ENCODE measurements at places on chromosomes 1 and 21. TPM values are rescaled to one million over a fixed set of nuclear protein-coding genes. Genes with fewer than 3 reads are reported as not detected.
A peak's percentile ranks its signal among the peaks of the same experiment; 100 is the strongest.

The CRP gene
- total RNA-seq, result not detected

- H3K4me3 ChIP-seq, result no peak overlapping the region
- peaks cover 95% of the 10 kb centered on the region for H3K4me1 ChIP-seq
- peak overlapping the region; percentile 83 for H3K27ac ChIP-seq
- peaks cover 93% of the 10 kb centered on the region for H3K36me3 ChIP-seq
- no peaks in the 10 kb centered on the region for H3K27me3 ChIP-seq
Observed at GRCh38 chr1:24921938-24922662, 8.0 kb downstream of the RUNX3 start.

The CDC20 gene
- 214 TPM for total RNA-seq

DNA sequence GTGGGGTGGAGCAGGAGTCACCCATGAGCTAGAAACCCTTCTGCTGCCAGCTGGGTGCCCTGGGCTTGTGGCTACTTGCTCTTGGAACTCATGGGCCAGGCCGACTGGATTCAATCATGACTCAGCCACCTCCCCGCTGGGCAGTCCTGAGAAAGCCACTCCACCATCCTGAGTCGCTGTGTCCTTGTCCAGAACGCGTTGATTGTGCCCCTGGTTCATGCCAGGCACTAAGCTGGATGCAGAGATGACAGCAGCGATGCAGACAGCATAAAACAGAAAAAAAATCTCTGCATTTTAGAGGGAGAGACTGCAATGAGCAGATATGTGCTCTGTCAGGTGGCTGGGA, 10.6 kb downstream of the PADI1 start:
- no peak overlapping the region for H3K4me3 ChIP-seq
- H3K27me3 ChIP-seq, result peaks cover 50% of the 10 kb centered on the region
- DNase-seq, result no peak
- peaks cover 30% of the 10 kb centered on the region for H3K4me1 ChIP-seq
- H3K27ac ChIP-seq, result no peak overlapping the region

DNA sequence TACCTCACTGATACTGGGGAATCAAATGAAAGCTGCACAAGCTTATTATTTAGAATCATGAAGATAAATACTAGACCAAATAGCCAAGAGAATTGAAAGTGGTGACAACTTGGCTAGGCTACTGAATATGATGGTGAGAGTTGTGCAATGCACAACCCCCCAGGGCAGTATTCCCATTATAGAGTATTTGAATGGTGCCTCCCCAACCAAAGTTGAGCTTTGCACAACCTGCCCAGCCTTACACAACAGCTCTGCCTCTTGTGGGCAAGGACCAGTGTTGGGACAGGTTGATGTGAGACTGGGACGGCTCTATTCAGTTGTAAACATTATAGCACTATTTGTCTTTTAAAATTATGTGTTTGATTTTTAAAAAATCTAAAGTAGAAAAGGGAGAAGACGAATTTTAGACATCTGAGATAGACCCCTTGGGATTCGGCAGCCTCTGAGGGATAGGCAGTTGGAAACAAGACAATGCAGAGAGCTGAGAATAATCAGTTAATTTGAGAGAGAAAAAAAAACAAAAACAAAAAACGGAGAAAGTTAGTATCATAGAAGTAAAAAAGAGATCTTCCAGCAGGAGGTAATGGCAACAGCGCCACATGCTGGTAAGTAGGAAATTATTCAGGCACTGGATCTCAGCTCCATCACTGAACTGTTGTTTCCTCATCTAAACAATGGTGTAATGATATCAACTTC, 91.0 kb upstream of the KCNA3 start:
- peaks cover 39% of the 10 kb centered on the region for H3K27me3 ChIP-seq
- peaks cover 9% of the 10 kb centered on the region for H3K4me1 ChIP-seq
- no peak overlapping the region for H3K27ac ChIP-seq
- no peaks in the 10 kb centered on the region for H3K36me3 ChIP-seq
